ENCODE measurements at places on chromosomes 11 and 22. TPM values are rescaled to one million over a fixed set of nuclear protein-coding genes. Genes with fewer than 3 reads are reported as not detected.

DNA sequence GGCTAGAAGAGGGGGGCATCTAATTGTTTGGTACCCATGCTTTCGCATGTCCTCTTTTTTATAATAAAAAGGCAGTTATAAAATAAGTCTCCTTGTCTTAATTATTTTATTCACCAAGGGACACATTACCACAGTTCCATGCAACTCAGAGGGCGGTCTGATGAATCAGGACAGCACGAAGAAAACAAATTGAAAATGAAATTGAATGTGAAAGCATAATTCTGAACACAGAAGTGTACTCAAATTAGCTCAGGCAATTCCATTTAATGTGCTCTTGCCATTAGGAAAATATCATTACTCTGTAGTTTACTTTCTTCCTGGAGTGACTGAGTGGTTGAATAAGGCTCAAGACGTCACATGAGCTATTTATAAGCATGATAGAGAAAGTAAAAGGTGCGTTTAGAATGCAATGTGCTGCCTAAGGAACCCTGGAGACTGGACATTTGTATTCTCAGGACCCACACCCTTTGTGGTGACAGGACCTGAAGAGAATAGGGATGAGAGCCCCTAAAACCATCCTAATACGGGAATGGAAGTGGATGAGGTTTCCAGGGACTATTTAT, 59.6 kb downstream of the MTNR1B start:
- H3K27me3 ChIP-seq = no peaks in the 10 kb centered on the region
- no peaks in the 10 kb centered on the region for H3K4me1 ChIP-seq
- no peak for DNase-seq
- H3K4me3 ChIP-seq = no peak overlapping the region
- H3K36me3 ChIP-seq = no peaks in the 10 kb centered on the region

GRCh38 chr11:36153551-36153950, 135.7 kb downstream of the COMMD9 start:
- H3K4me3 ChIP-seq = no peak overlapping the region
- H3K27me3 ChIP-seq = no peaks in the 10 kb centered on the region
- DNase-seq = no peak
- H3K27ac ChIP-seq = no peak overlapping the region
- H3K36me3 ChIP-seq = no peaks in the 10 kb centered on the region
- H3K4me1 ChIP-seq = peaks cover 14% of the 10 kb centered on the region

DNA sequence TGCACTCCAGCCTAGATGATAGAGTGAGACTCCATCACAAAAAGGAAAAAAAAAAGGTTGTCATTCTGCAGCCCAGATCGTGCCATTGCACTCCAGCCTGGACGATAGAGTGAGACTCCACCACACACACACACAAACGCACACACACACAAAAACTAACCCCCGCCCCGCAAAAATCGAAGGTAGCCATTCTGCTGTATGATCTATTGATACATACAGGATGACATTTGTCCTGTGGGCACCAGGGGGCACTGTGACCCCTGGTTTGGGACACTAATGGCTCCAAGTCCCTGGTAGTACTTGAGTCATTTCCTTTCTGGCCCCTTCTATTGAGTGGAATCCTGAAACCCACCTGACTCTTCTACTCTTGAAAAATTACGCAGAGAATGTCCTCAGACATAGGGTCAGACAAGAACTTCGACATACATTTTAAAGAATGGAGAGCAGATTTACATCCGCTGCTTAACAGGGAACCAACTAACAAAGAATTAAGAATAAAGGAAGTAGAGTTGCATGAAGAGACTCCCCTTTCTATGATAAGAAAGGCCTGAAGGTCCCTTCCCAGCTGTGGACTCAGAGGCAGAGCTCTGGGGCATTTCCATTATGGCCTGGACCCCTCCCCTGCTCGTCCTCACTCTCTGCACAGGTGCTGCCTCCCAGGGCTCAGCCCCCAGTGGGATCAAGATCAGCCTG, 35.0 kb upstream of the PRAME start:
- H3K27ac ChIP-seq = no peak overlapping the region
- DNase-seq = peak; percentile 100
- H3K4me1 ChIP-seq = no peaks in the 10 kb centered on the region
- no peaks in the 10 kb centered on the region for H3K36me3 ChIP-seq

DNA sequence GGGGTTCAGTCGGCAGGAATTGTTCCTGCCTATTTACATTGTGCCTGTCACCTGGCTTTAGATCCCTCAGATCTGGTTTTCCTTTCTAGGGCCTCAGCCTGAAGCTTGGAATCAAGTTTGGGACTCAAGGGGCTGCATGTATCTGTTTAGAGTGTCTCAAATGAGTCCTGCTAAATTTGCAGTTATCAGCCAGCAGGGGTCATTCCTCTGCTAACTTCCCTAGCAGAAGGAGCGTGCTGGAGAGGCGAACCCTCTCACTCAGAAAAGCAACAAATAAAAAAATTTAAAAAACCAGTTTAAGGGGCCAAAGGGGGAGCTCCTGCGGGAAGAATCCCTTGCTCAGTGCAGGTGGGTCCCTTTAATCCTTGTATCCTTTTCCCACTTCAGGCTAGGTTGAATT, 1220.2 kb downstream of the JRKL start:
- H3K36me3 ChIP-seq = no peaks in the 10 kb centered on the region
- H3K4me3 ChIP-seq = no peak overlapping the region
- H3K4me1 ChIP-seq = no peaks in the 10 kb centered on the region
- no peak for DNase-seq
- H3K27me3 ChIP-seq = no peaks in the 10 kb centered on the region

DNA sequence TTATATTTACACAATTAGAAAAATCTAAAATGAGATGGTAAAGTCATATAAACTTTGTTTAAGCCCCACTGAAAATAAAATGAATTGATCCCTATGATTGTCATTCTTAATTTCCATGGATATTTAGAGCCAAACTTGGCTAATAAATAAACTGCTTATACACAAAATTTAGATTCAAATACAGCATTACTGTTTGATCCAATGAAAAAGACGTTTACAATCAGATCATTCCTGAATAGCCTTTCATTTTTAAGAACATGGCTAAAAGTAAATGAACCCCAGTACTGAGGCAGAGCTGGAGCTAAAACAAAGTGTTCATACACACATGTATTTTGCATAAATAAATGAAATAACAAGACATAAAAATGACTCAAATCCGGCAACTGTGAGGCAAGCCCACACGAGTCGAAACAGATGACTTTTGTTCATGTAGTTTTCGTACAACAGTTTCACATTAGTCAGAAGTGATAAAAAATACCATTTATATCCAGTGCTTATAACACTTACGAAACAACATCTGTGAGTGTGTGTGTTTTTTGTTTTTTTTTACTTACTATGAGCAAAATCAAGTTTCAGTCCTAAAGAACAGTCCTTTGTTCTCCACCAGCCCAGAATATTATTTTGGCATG, 386.5 kb downstream of the SOX6 start:
- peaks cover 39% of the 10 kb centered on the region for H3K4me1 ChIP-seq
- no peaks in the 10 kb centered on the region for H3K36me3 ChIP-seq
- peak overlapping the region; percentile 93 for H3K27ac ChIP-seq
- H3K27me3 ChIP-seq = no peaks in the 10 kb centered on the region
- DNase-seq = no peak
- H3K4me3 ChIP-seq = no peak overlapping the region

GRCh38 chr11:4433856-4434255, 15.2 kb upstream of the OR52K2 start:
- H3K4me1 ChIP-seq = no peaks in the 10 kb centered on the region
- H3K36me3 ChIP-seq = no peaks in the 10 kb centered on the region
- no peaks in the 10 kb centered on the region for H3K27me3 ChIP-seq
- no peak overlapping the region for H3K4me3 ChIP-seq

GRCh38 chr11:130206141-130206540, 46.6 kb downstream of the ST14 start:
- DNase-seq = no peak
- no peak overlapping the region for H3K27ac ChIP-seq
- H3K27me3 ChIP-seq = peaks cover 52% of the 10 kb centered on the region
- no peak overlapping the region for H3K4me3 ChIP-seq
- H3K36me3 ChIP-seq = no peaks in the 10 kb centered on the region

DNA sequence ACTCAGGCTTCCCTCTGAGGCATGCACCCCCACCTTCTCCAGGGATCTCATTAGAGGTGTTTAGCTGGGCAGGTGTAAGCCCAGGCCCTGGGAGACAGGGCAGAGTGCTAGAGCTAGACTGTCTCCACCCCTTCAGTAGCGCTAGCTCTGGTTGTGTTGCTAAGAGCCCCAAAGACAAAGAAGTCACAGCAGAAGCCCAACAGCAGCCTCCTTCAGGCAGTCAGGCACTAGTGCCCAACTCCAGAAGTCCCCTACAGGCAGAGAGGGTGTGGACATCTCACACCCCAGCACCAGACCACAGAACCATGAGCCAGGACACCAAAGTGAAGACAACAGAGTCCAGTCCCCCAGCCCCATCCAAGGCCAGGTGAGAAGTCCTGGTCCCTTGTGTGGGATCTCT, at the start of gene CNGA4:
Gene CNGA4, plus strand, starts transcription at position 188 of the 400 bp plus-strand sequence. Its CDS starts 118 bp downstream, at position 306.
- H3K27me3 ChIP-seq = peaks cover 7% of the 10 kb centered on the region
- no peak within 1 kb of the TSS for H3K27ac ChIP-seq
- H3K36me3 ChIP-seq = no peaks in the 10 kb centered on the region
- H3K4me3 ChIP-seq = no peak within 1 kb of the TSS
- no peak for DNase-seq
- peaks cover 9% of the 10 kb centered on the region for H3K4me1 ChIP-seq

GRCh38 chr22:45150139-45150538, 13.6 kb upstream of the NUP50 start:
- H3K27me3 ChIP-seq = no peaks in the 10 kb centered on the region
- H3K4me3 ChIP-seq = no peak overlapping the region
- no peaks in the 10 kb centered on the region for H3K4me1 ChIP-seq
- no peak overlapping the region for H3K27ac ChIP-seq
- H3K36me3 ChIP-seq = peaks cover 2% of the 10 kb centered on the region

GRCh38 chr11:37978647-37979046, 1380.6 kb upstream of the RAG2 start:
- H3K4me3 ChIP-seq = no peak overlapping the region
- H3K27me3 ChIP-seq = no peaks in the 10 kb centered on the region
- H3K27ac ChIP-seq = no peak overlapping the region
- H3K4me1 ChIP-seq = no peaks in the 10 kb centered on the region
- DNase-seq = no peak

DNA sequence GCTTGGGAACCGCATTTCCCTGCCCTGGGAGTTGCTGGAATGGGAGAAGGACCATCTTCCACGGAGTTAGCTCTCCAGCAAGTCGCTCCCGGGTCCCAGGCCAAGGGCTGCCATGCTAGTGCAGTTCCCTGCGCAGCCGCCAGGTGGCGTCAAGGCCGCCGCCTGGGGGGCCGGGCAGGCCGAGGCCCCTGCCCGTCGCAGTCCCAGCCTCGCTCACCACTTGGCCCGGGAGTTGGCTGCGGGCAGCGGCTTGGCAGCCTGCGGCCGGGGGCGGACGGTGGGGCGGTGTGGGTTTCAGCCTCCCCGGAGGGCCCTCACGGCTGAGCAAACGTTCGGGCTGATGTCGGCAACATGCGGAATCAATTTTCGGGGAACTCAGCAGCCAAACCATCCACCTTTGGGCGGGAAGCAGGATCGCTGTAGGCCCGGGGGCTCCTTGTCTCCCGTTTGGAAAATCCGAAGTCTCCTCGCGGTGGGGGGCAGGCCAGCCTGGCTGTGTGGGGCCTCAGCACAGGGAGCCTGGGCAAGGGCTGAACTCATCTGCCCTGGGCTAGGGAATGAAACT, 415.1 kb downstream of the SOX6 start:
- no peaks in the 10 kb centered on the region for H3K36me3 ChIP-seq
- peaks cover 14% of the 10 kb centered on the region for H3K4me1 ChIP-seq
- DNase-seq = peak; percentile 95
- H3K4me3 ChIP-seq = no peak overlapping the region
- H3K27ac ChIP-seq = no peak overlapping the region

DNA sequence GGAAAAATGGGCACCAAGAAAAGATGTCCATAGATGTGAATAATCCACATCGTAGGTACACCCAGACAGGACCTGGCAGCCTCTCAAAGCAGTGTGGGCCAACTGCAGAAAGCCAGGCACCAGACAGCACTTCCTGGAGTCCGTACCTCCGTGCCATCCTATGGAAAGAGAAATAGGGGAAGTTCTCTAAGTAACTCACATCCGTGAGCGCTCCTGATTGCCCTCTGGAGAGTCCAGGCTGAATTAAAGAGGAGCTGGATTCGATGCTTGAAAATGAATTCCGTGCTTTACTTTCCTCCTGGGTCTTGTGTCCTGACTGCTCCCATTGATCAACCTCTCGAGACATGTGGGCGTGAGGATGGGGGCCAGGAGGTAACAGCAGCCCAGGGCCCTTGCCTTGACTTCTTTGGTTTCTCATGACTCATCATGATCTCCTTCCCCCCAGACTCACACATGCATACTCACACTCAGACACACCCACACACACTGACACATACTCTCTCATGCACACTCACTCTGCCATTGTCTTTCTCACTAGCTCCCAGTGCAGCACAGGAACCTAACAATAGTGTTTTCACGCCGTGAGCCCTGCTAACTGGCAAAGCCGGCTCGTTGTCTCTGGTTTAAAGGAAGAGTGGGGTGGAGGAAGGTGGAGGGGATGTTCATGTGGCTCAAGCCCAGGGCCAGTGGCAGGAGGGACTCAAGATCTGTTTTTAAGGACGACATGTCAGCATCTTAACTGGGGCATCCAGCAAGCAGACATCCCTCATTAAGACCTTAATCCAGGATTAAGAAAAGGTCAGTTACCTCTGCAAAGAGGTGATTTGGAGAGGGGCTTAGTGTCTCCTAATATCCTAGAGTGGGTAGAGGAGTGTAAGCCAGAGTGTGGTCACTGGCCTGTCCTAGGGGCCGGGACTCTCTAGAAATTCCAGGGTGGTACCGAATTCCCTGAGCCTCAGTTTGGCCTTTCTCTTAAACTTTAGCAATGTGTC, 104.2 kb downstream of the SCN3B start:
- H3K27ac ChIP-seq = no peak overlapping the region
- H3K4me3 ChIP-seq = no peak overlapping the region
- H3K4me1 ChIP-seq = no peaks in the 10 kb centered on the region
- no peaks in the 10 kb centered on the region for H3K36me3 ChIP-seq
- H3K27me3 ChIP-seq = no peaks in the 10 kb centered on the region

DNA sequence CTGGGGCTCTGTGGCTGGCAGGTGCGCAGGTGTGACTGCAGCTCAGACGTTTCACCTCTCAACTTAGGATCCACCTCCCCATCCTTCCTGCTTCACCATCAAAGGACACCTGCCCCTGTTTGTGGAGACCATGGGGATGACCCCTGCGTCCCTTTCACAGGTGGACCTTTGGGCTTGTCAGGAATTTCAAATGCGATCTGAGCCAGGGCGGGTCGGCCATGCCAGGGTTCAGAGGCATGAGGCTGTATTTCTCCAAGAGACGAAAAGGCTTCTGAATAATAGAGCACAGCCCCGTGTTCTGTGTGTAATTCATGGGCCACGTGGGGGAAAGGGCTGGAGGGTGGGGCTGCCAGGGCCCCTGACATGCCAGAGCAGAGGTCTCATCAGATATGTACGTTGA, 668.0 kb downstream of the BRD1 start:
- H3K36me3 ChIP-seq = no peaks in the 10 kb centered on the region
- H3K27ac ChIP-seq = no peak overlapping the region
- no peaks in the 10 kb centered on the region for H3K27me3 ChIP-seq
- H3K4me3 ChIP-seq = no peak overlapping the region
- H3K4me1 ChIP-seq = no peaks in the 10 kb centered on the region

Gene APOA5
- polyA plus RNA-seq = not detected

Gene GNAZ
- polyA plus RNA-seq = 0.18 TPM

Gene SMIM38
- 0.07 TPM for polyA plus RNA-seq

Gene SLC22A6
- not detected for polyA plus RNA-seq

Gene CD6
- polyA plus RNA-seq = not detected

Gene STARD10
- polyA plus RNA-seq = 37.6 TPM

Gene DCHS1
- polyA plus RNA-seq = under 0.01 TPM

Gene ASCL2
- polyA plus RNA-seq = 1.4 TPM

Gene C1QTNF4
- not detected for polyA plus RNA-seq

Gene MS4A3
- 39.2 TPM for polyA plus RNA-seq

Gene KCNJ1
- not detected for polyA plus RNA-seq

Gene C11orf91
- polyA plus RNA-seq = not detected

Gene CASP1
- not detected for polyA plus RNA-seq

Gene SGSM1
- not detected for polyA plus RNA-seq

Gene TIGD3
- 0.98 TPM for polyA plus RNA-seq

Gene MRTFA
- polyA plus RNA-seq = 6.9 TPM

Gene SLC22A9
- polyA plus RNA-seq = not detected
